ENCODE measurements at places on chromosomes 2 and 18.
A peak's percentile ranks its signal among the peaks of the same experiment; 100 is the strongest.

- DNase-seq: no peak
Measured at GRCh38 chr2:163505281-163505680, 230.5 kb downstream of the FIGN start.

DNA sequence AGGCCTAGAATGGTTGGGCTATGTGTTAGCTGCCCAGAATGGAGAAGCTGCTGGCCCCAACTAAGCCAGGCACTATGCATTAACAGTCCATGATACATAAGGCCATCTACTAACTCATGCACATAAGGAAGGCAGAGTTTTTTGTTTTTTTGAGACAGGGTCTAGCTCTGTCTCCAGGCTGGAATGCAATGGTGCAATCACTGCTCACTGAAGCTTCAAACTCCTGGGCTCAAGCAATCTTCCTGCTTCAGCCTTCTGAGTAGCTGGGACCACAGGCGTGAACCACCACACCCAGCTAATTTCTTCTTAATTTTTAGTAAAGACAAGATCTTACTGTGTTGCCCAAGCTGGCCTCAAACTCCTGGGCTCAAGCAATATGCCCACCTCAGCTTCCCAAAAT is 37.6 kb downstream of the GPR45 start:
- no peak for DNase-seq

DNA sequence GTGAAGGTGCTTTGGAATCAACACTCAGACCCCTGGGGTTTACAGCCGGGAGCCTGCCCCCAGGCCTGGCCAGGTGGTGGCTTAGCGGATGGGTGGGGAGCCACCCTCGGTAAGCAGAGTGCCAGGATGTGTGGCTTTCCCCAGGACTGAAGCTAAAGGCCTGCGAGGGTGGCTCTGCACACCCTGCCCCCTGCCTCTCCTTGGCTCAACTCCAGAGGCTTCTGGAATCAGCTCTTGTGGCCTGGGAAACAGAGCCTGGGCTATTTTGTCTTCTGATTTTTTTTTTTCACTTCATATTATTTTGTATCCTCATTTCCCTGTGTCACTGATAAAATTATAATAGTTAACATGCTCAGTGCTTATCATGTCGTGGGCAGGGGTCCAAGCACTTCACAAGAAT is 79.8 kb downstream of the RHOB start:
- DNase-seq: no peak

DNA sequence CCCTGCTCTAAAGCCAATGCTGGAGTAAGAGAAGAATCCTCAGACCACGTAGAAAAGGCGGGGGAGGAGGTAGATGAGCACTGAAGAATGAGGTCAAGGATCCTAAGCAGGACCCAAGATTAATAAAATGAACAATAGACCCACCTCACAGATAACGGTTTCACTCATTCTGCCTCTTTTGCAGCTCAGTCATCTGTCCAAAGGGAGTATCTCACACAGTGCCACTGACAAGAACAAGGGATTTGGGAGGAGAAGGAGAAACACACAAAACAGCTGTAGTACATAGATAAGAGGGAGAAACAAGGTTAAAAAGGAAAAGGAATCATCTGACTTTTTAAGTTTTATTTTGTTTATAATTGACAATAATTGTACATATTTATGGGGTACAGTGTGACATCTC is 30.9 kb upstream of the SULT1C4 start:
- DNase-seq: no peak

DNA sequence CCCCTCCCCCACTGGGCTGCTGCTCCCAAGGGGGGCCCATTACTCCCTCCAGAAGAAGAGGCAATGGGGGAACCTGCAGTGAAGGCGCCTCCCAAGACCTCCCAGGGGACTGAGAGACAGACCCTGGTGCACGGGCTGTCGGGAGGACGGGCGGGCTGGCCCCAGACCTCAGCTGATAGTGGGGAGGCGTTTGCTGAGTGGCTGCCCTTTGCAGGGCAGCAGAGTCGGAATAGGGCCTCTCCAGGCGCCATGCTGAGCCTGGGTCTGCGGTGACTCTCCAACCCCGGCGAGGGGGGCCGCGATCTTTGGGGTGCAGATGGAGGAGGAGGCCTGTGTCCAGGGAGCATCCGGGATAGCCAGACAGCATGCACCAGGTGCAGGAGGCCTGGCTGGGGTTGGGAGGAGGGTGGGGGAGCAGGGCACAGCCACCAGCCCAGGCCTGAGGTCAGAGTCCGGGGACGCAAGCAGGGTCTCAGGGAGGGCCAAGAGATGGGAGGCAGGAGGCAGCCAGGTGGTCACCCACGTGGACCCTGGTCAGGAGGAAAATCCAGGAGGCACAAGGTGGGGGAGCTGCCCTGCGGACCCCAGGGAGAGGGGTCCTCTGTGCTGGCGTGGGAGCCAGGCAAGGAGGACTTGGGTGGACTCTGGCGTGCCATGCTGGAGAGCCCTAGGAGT is 11.0 kb downstream of the CROCC2 start:
- no peak for DNase-seq

DNA sequence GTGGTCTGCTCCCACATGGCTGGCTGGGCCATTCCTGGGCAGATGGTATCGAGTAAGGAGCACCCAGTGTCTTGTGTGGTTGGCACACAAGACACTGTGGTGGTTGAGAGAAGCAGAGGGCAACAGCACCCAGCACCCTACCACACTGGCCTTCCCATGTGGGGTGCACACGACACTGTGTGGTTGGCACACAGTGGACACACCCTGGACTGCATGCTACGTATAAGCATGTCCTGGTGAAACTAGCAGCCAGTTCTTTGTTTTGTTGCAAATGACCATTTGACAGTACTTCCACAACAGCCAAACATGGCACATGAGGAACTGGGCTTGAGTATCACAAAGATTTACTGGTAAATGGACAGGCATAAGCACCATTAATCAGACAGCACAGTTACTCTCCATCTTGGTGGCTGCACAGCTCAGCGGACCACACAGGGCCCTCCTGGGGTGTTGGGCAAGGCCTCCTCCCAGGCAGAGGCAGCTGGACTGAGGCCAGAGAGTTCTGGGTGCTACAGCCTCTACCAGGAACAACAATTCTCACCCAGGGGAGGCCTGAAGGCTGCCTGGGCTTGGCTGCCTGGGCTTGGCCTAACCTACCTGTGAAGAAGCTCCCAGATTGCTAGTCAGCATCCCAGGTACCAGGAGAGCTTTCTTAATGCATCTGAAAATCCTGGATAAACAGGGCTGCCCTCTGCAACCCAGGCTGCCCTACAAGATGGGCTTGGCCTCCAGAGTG is 59.3 kb upstream of the ALPP start:
- no peak for DNase-seq

GRCh38 chr2:132390076-132390475 is 26.5 kb upstream of the GPR39 start:
- DNase-seq: no peak

DNA sequence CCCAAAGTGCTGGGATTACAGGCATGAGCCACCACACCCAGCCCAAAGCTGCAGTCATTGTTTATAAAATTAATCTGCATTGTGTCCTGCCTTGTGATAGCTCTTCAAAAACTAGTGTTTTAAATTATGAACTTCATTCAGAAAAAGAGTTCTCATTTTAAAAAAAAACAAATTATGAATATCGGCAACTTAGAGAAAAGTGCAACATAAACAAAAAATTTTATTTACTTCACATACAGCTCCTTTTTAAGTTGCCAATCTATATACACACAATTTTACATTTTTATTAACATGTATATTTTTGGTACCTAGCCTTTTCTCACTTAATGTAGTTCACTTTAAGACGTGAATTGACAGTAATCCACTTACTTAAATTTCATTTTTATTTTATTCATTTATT is 46.9 kb downstream of the GEMIN6 start:
- DNase-seq: no peak

DNA sequence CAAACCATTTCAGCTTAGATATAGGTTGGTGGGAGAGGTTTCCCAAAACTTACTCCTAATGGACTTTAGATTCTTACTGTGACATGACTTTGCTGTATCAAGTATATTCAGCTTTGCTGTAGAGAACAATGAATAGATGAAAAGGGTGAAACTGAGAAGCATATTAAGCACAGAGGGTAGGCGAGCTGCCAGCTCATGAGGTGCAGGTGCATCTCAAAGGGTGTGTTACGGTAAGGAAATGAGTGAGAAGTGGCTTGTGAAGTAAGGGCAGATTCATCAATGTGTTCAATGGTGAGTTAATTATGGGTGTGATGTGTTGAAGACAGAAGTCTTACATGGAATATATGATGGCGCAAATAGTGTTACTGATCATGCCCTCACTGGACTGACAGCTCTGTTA is 49.3 kb downstream of the CD8B2 start:
- no peak for DNase-seq

DNA sequence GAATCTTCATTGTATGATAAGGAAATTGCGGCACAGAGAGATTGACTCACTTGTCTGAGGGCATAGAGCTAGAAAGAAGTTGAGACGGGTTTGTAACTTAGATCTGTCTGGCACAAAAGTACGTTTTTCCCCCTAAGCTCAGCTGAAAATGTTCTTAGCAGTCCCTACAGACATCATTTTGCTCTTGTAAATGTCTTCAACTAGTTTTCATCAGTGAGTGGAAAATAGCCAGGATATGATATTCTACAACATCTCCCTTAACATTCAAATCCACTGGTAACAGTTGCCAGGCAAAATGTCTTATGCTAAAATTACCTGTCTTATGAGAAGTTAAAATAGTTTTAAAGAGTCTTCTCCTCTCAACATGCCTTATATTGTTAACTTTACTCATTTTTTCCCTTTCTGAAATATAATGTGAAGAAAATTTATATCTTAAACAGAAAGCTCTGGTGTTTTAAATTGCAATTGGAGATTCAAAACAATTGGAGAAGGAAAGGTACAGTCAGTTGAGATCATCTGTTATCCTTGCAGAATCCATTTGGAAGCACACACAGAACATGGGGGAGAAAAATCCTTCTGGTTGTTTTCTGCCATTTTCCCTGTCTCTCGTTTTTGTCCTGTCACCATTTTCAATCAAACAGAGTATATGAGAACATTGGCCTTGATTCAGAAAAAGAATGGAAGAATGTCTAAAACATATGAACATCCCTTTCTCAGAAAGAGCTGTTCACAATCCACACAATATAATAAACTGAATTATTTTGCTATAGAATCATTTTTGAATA is 255.0 kb downstream of the TRIB2 start:
- no peak for DNase-seq

DNA sequence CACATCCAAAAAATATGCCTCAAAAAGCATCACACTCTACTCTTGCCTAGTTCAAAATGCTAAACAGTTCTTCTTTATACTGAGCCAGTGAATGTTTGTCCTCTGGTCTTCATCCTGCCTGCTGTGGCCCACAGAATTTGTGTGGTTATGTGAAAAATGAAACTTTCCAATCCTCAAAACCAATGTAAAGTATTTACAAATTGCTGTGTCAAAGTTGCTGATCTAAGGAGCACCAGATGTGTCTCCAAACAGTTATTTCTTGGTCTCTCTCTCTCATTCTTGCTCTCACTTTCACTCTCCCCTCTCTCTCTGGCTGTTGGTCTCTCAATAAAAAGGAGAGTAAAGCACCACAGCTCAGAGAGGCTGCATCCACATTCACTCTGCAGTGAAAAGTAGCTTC is 23.0 kb downstream of the EPHA4 start:
- no peak for DNase-seq

- peak; percentile 15 for DNase-seq
Measured at GRCh38 chr2:240714747-240715725, 23.4 kb downstream of the AQP12A start.

DNA sequence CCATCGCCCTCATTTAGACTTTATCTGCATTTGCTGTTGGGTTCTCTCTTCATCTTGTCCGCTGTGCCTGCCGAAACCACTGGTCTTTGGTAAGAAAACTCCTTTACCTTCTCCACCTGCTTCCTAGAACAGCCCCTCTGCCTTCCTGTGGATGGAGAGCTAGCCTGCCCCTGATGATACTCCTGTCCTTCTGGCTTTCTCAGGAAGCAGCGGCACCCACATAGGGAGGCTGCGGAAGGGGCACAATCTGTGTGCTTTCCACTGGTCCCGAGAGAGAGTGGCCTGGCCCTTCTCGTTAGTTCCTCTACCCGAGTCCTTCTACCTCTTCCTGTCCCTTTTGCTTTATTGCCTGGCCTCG is 80.3 kb upstream of the RBM44 start:
- no peak for DNase-seq

GRCh38 chr2:6067089-6067488 is 374.9 kb downstream of the SOX11 start:
- no peak for DNase-seq

Measured in T47D (cell line).